MCF 10A (cell line): ENCODE measurements at places on chromosomes 13 and 19. TPM values are rescaled to one million over a fixed set of nuclear protein-coding genes. Genes with fewer than 3 reads are reported as not detected.
A peak's percentile ranks its signal among the peaks of the same experiment; 100 is the strongest.

- DNase-seq: no peak
These were observed 10.2 kb downstream of the EPSTI1 start for GRCh38 chr13:42981853-42982252.

GRCh38 chr13:79003989-79004898, 345.3 kb upstream of the OBI1 start:
- no peak for DNase-seq

The ZNF600 gene
- 7.9 and 9.8 TPM in 2 replicates for total RNA-seq

DNA sequence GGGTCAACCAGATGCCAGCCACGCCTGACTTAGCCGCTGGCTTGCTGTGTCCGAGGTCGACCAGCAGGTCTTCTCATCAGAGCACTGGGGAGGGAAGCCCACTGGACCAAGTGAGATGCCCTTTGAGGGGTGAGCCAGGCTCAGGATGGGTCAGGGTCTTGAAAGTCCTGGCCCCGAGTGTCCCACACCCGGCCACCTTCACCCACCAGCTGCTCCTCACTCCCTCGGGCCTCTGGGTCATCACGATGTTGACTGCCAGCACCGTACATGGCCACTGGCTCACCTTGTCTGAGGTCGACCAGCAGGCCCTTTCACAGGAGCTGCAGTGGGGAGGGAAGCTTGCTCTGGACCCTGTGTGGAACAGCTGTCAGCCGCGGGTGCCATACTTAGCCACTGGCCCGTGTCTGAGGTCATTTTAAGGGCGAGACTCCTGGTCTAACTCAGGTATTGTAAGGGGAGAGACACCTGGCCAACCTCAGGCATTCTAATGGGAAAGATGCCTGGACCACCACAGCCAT, 1361.3 kb downstream of the UQCRFS1 start:
- DNase-seq: no peak

DNA sequence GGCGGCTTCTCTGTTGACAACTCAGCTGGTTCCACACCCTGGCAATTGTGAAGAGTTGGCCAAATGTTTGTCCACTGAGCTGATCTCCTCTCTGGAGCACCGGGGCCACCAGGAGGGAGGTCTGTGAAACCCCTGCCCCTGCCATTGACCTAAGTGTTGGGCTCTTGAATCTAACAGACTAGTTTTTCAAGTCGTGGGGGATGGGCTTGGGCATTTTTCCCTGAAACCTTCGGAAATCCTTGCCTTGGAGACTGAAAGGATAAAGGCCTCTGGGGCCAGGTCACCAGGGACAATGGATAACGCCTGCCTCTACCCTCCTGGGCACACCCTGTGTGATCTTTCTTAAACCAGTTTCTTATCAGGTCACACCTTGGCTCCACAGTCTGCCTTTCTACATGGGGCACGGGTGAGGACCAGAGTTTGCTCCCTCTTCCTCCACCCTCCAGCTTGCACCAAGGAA, 881 bp downstream of the GEMIN7 start:
- DNase-seq: no peak

DNA sequence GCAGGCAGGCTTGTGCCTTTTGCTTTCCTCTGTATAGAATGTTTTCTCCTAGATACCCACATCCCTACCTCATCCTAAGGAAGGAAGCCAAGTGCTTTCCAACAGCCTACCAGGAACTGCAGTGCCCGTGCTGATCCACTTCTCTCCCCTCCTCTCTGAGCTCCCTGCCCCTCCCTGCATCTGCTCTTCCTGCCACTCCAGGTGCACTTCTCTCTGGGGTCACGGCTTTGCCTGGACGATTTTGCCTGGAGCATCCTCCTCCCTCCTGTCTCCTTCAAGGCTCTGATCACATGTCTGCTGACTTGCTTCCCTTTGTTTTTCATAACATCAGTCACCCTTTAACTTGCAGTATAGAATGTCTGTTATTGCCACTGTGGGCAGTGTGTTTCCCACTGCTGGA, 34.7 kb upstream of the IRS2 start:
- DNase-seq: no peak

The FBXO17 gene
- 5.2 and 5.8 TPM in 2 replicates for total RNA-seq

GRCh38 chr19:47897861-47898260, 11.7 kb upstream of the SULT2A1 start:
- no peak for DNase-seq

The GGACT gene
- 6.9 and 8.1 TPM in 2 replicates for total RNA-seq

The TMEM190 gene
- 0.58 and 0.59 TPM in 2 replicates for total RNA-seq

DNA sequence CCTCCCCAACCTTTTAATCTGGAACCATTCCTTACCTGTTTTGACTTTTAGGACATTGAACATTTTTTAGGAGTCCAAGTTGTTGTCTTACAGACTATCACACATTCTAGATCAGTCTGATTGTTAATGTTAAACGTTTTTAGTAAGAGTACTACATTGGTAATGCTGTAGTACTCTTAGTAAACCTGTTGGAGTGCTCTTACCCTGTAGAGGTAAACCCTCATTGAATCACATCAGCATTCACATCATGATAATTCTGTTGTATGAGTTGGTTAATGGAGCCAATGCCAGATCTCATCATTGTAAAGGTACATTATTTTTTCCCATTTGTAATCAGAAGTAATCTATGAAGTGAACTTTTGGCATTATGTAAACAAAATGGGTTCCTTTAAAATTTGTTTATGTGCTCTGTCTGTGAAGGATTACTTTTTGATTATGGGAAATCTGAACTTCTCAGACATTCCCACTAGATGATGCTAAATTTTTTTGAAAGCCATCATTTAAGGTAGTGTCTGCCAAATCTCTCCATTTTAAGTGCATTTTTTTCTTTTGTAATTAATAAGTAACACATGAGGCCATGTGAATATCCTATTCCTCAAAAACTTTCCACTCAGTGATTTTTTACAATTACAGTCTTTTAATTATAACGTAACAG, 55.2 kb downstream of the VWA8 start:
- peak; percentile 65 for DNase-seq
